ENCODE measurements at places on chromosomes 5 and 9. TPM values are rescaled to one million over a fixed set of nuclear protein-coding genes. Genes with fewer than 3 reads are reported as not detected.
A peak's percentile ranks its signal among the peaks of the same experiment; 100 is the strongest.

DNA sequence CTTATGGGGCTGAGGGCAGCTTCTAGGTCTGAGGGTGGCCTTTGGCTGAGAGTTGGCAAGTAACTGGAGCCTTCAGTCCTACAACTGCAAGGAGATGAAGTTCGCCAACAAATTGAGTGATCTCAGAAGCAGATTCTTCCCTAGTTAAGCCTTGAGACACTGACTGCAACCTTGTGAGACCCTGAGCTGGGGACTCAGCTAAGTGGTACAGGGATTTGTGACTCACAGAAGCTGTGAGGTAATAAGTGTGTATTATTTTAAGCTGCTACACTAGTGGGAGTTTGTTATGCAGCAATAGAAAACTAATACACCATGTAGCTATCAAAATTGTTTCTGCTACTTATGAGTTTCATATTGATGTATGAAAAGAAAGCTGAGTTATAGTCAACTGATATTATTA lies 279.2 kb downstream of the PIK3R1 start:
- no peak for DNase-seq

DNA sequence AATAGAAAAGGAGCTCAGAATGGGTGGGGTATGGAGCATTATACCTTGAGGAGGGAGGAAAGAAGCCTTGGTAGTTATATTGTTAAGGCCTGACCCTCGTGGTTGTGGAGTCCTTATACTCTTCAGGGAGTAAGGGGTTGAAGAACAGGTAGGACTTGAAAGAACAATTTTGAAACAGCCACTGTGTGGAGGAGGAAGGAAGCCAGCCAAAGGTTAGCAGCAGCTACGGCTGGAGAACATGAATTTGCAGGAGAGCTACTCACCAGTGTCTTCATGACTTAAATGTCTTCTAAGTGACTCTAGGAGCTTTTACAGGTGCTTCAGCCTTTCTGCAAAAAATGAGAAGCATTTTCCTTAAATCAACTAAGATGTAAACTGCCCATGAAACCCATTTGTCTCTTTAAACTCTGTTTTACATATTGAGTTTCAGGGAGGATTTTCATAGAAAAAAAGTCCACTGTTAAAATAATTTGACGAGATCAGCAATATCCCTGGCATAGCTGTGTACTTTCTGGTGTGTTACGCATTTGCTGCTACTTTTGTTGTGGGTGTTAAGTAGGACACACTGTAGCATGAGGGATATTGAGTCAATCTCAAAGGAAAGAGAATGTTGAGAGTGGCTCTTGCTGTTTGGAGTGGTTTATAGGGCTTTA lies 110.6 kb upstream of the ELL2 start:
- no peak for DNase-seq

DNA sequence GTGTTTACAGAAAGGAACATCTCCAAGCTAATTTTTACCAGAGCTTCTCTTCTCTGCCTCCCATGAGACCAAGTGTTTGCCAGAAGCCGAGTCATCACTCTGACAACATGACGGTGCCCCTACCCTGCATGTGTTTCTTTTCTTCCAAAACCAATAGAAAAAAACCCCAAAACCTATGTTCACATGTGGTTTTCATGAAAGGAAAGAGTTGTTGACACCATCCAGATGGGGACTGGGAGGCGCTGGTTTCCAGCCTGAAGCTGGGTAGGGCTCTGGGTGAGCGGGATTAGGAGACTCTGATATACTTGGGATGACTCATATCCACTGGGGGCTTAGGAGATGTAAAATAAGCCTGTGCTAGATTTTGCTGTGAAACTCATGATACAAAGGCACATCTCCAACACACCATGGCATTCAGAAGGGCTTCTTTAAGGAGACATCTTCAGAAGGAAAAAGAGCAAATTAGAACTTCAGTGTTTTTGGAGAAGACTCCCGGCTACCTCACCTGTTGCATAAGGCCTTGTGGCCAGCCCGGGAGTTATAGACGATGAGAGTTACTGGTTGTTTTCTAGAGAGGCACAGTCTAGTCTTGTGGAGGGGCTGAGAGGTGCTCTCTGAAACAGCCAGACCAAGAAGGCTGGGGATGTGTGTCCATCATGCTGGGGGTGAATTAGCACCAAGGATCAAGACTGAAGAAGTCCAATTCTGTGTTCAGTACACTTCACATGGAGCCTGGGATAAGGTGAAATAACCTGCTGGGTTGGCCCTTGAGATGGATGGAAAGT lies 108.9 kb upstream of the LHFPL2 start:
- peak; percentile 67 for DNase-seq

DNA sequence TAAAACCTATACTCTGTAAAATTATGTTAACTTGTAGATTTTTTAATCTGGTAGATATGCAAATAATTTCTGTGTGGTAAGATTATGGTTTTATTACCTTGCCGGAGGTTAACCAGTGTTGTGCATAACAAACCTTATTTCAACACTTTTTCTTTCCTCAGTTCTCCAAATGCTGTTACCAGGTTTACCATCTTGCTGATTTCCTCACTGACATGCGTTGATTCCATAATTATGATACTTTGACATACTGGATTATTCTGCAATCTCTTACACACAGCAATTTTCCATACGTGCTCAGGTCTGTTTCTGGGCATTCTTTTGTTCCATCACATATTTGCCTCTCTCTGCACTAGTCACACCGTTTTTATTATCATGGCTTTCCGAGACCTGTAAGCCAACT lies 77.6 kb downstream of the TTC39B start:
- no peak for DNase-seq

DNA sequence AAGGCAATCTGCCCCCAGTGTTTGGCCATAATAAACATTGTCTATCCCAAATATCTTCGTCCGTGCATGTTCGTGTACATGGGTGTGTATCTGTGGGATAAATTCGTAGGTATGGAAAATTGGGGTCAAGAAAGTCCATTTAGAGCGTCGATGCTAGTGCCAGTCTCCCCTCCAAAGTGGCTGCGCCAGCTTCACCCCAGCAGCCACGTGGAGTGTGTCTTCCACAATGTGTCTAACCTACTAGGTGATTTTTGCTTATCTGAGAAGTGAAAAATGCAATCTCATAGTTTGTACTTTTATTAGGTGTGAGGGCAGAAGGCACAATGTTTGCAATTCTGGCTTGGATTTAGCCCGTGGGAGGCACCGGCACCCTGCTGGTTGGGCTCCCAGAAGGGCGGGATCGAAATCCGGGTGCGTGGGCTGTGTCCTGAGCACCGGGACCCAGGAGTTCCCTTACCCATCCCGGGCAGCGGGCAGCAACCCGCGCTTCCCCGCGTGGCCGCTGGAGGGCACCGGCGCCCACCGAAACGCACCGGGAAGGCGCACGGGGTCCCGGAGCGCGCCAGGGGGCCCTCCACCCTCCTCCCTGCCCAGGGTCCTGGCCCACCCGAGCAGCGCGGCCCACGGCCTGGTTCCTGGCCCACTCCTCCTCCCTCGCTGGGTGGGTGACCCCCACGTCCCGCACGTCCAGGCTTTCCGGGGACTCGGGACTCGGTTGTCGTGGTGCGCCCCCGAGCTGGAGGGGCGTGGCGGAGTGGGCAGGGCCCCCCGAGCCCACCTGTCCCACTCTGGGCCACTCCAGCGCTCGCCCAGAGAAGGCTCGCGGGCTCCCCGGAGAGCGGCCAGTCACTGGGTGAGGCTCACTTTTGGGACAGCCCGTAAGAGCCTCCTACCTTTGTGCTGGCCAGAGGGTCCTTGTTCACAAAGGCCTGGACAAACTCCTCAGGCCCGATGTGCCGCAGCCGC lies 55.4 kb upstream of the RNF130 start:
- DNase-seq: peak; percentile 28

DNA sequence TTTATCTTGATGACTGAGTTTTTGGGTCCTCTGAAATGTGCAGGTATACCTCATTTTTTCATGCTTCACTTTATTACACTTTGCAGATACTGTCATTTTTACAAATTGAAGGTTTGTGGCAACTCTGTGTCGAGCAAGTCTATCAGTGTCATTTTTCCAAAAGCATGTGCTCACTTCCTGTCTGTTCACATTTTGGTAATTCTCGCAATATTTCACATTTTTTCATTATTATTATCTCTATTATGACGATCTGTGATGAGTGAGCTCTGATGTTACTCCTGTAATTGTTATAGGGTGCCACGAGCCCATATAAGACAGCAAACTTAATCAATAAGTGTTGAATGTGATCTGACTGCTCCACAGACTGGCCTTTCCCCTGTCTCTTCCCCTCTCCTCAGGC lies 73.4 kb upstream of the FBXW11 start:
- no peak for DNase-seq

The CARD6 gene
- 6.6 TPM for total RNA-seq
